ENCODE measurements at places on chromosomes 6 and 20.

DNA sequence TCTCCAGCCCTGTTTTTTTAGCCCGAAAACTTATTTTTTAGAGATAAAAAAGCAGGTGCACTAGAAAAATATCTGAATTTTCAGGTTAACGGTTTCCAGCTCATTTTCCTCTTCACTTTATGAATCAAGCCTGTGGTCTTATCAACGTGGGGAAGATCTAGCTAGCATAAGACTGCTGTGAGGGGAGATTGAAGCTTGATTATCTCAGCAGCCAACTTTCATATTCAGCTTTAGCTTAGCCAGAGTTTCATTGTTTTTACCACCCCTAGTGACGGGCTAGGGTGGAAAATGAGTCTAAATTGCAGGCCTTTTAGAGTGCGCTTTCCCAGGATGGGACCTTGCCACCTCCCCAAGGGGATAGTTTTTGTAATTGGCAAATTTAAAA lies 11.9 kb upstream of the RBM38 start:
- DNase-seq, result no peak

DNA sequence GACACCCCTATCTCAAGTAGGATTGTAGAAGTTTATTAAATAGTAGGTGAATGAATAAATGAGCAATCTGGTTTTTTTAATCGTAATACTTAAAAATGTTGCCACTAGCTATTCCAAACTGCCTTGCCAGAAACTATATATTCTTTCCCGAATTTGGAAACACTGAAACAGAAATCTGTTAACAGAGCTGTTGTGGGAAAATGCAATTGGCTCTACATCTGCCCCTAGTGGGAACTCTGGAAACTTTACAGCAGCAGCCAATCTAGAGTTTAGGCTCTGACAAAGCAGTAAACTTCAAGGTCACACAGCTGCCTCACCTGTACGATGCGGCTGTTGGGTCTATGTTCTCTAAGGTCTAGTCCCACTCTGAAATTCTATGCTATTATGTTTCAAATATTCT lies 41.7 kb downstream of the SYNE1 start:
- DNase-seq, result peak; percentile 33

DNA sequence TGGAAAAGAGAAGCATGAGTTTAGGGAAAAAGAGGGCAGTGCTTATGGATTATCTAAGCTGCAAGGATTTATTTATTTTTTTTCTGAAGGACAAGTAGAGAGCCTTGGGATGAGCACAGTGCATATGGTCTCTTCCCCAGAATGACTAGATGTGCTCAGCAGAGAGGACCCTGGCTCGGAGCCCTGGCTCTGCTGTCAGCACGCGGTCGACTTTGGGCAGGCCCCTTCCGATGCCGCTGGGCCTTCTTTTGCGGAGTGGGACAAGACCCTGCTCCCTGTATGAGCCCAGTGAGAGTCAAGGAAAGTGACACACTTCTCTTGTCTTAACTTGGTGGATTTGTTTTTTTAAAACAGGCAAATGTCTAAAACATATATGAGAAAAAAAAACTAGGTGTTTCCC lies 51.4 kb downstream of the LRRC1 start:
- DNase-seq, result no peak

DNA sequence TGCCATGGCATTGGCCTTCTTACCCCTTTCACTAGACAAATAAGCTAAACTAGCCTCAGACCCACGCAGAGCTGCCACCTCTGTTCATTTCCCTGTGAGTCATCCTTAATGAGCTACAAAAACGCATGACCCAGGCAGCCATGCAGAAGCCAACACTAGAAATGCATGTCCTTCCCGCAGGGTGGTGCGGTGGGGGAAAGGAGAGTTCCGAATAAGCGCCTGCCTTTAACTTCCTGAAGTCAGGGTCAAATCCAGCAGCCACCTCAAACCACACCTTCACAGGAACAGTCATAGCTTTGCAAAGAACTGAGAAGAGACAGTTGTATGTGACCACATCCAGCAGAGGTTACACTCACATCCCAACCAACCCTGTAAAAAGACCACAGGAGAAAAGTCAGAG lies 40.4 kb downstream of the IRF4 start:
- DNase-seq, result no peak

DNA sequence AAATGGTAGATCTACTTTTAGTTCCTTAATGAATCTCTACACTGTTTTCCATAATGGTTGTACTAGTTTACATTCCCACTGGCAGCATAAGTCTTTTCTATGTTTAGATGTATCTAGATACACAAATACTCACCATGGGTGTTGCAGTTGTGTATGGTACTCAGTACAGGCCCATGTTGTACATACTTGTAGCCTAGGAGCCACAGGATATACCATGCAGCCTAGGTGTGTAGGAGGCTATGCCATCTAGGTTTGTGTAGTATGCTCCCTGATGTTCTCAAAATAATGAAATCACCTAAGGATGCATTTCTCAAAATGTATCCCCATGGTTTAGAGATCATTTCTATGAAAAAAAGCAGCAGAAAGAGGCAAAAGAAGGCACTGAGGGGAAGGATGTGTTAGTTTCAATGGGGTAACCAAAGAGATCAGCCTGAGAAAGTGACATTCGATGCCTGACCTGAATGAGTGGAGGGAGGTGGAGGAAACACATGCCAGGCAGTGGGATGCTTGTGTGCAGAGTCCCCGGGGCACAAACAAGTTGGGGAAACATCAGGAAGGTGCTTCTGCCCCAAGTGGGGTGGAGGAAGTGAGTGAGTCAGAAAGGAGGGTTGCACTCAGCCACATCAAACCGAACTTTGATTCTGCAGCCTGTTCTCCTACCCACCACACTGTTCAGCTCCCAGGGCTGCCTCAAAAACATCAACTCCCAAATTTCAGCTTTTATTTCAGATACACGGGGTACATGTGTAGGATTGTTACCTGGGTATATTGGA lies 191.2 kb downstream of the ZNF217 start:
- no peak for DNase-seq

- no peak for DNase-seq
These were observed 8.4 kb upstream of the BIRC7 start for GRCh38 chr20:63227260-63227659.

GRCh38 chr20:25148181-25148981 lies 47.1 kb upstream of the ENTPD6 start:
- no peak for DNase-seq

DNA sequence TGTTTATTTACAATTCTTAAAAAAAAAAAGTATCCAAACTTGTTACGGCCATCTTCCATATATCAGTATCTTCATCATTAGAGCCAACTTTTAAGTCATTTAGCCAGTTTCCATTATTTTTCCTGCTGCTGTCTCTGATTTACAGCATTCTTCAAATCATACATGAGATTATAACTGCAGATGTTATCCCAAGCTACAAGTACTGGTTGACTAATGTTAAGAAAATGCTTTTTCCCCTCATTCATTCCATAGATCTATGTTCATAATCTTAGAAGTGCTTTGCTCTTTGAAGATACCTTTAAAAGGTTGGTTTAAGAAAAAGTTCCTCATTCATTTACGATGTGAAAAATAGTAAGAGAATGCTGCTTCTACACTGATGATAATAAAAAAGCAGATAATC lies 158.7 kb downstream of the RNGTT start:
- no peak for DNase-seq

DNA sequence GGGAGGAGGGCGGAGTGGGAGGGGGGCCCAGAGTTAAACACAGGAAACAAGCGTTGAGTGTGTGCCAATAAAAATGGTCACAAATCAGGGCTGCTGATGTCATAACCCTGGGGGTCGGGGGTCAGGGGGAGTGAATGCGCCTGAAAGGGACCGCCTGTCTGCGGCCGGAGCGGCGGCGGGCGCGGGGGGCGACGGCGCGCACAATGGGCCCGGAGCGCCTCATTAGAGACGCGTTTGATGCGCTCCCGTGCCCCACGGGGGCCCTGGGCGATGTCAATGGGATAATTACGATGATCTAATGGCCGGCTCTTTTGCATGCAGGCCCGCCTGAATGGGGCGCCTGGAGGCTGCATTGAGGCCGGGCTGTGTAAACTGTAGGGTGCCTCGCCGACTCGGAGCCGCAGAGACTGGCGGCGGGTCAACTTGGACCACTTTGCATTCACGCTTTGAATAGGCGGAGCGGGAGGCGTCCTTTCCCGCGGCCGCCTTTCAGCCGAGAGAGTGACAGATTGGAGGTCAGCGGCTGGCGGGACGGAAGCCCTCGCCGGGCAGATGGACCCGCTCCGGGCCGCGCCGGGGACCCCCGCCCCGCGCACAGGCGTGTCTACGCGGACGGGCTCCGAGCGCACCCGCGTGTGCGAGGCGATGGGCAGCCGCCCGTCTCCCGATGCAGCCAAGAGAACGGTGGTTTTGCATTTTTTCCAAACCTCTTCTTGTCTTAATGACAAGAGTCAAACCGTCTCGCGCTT lies 296.1 kb downstream of the TFAP2C start:
- no peak for DNase-seq

- DNase-seq, result no peak
These were observed 74.9 kb upstream of the SLCO4A1 start for GRCh38 chr20:62567246-62568044.

DNA sequence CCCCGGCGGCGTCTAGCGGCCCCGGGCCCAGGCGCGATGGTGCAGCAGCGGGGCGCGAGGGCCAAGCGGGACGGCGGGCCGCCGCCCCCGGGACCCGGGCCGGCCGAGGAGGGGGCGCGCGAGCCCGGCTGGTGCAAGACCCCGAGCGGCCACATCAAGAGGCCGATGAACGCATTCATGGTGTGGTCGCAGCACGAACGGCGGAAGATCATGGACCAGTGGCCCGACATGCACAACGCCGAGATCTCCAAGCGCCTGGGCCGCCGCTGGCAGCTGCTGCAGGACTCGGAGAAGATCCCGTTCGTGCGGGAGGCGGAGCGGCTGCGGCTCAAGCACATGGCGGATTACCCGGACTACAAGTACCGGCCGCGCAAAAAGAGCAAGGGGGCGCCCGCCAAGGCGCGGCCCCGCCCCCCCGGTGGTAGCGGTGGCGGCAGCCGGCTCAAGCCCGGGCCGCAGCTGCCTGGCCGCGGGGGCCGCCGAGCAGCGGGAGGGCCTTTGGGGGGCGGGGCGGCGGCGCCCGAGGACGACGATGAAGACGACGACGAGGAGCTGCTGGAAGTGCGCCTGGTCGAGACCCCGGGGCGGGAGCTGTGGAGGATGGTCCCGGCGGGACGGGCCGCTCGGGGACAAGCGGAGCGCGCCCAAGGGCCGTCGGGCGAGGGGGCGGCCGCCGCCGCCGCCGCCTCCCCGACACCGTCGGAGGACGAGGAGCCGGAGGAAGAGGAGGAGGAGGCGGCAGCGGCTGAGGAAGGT lies 715 bp downstream of the SOX12 start:
- peak; percentile 80 for DNase-seq

DNA sequence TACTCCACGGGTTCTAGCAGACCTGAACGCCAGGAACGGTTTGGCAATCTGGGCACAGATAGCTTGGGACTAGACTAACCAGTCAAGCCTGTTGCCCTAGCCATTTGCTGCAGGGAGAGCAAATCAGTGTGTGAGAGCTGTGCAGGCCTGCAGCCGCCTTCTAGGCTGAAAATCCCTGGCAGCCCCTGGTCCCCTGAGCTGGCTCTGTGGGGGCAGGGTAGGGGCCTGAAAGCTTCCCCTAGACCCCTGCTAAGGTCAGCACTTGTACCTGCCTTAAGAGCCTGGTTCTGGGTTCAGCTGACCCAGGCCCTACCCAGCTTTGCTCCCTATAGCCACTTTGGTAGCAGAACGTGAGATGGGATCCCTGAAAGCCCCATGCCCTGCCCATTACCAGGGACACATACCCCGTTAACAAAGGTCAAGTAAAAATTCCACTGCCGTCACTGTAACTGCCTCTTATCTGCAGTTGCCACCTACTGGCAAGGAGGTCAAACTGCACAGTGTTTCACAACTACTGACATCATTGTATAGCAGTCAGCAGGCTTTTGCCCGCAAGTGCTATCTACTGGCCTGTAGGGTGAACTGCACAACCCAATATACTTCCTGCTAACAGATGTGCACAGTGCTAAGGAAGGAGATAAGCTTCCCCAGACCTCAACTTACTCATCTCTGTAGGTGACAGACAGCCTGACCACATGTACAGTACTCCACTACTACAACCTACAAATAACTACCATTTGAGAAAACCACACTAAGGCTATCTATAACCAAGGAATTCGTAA lies 95.1 kb upstream of the OLIG3 start:
- peak; percentile 82 for DNase-seq

GRCh38 chr6:164108869-164109769 lies 694.6 kb downstream of the QKI start:
- DNase-seq, result no peak

GRCh38 chr6:134379599-134379998 lies 61.7 kb upstream of the SGK1 start:
- DNase-seq, result no peak

DNA sequence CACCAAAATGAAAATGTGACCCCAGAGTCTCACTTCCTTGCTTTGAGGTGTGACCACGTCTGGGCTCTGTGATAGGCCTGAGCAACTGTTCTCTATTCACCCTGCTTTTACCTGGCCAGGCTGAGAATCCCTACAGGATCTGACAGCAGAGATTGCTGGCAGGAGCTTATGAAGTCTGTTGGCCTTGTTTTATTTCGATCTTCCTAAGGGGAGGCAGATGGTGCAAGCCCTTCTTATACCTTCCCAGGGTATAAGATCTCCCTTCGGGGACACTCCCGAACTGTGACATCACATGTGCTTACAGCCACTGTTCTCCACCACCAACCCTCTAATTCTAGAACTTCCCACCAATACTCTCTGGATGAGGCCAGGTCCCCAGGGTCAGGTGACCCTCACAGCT lies 26.8 kb downstream of the MYT1 start:
- DNase-seq, result no peak

GRCh38 chr6:42131531-42131930 lies 10.9 kb downstream of the C6orf132 start:
- no peak for DNase-seq

- peak; percentile 38 for DNase-seq
These were observed 116.1 kb upstream of the TIAM2 start for GRCh38 chr6:154878871-154879491.
